ENCODE measurements at places on chromosomes 2 and 18.

GRCh38 chr18:64474773-64475172, 325.9 kb upstream of the LINC00305 start:
- DNase-seq, result no peak

GRCh38 chr18:49441338-49441938, 19.0 kb downstream of the DYM start:
- DNase-seq, result no peak

GRCh38 chr2:168086851-168087250, 160.5 kb downstream of the STK39 start:
- DNase-seq, result no peak

DNA sequence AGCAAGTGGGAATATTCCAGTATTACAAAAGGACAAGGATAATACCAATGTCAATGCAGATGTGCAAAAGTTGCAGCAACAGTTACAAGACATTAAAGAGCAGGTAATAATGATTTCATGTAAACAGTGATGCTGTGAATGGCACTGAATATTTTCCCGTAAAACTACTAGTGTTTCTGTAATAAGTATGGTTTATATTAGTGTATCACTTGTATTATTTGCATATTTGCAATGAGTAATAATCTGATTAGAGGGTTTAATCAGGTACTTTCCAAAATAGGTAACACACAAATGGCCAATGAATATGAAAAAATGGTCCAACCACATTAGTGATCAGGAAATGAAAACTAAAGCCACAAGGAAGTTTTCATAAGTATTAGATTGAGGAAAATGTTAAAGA, 118.0 kb downstream of the MIB1 start:
- no peak for DNase-seq

GRCh38 chr2:72755647-72756423, 70.0 kb downstream of the EXOC6B start:
- DNase-seq, result no peak

Measured in stimulated activated CD8-positive, alpha-beta memory T cell treated with anti-CD3 and anti-CD28 coated beads, Interleukin-15, amount 100 ng/mL, for 1 hour (primary cell).